Adrenal gland (tissue), 19 donors: ENCODE measurements at places on chromosomes 5 and 9. TPM values are rescaled to one million over a fixed set of nuclear protein-coding genes. Genes with fewer than 3 reads are reported as not detected.
A peak's percentile ranks its signal among the peaks of the same experiment; 100 is the strongest.

TMEM174 gene
- not detected for polyA plus RNA-seq

- no peaks in the 10 kb centered on the region for H3K4me1 ChIP-seq
- H3K36me3 ChIP-seq, result no peaks in the 10 kb centered on the region
- no peak overlapping the region for H3K4me3 ChIP-seq
- no peak overlapping the region for H3K27ac ChIP-seq
- DNase-seq, result no peak
- no peaks in the 10 kb centered on the region for H3K27me3 ChIP-seq
Observed at GRCh38 chr5:143201589-143201988, 201.9 kb downstream of the NR3C1 start.

- no peaks in the 10 kb centered on the region for H3K36me3 ChIP-seq
- H3K4me3 ChIP-seq, result no peak overlapping the region
- no peaks in the 10 kb centered on the region for H3K27me3 ChIP-seq
- no peaks in the 10 kb centered on the region for H3K4me1 ChIP-seq
- H3K27ac ChIP-seq, result no peak overlapping the region
Observed at GRCh38 chr5:142740474-142741242, 29.5 kb upstream of the ARHGAP26 start.

DNA sequence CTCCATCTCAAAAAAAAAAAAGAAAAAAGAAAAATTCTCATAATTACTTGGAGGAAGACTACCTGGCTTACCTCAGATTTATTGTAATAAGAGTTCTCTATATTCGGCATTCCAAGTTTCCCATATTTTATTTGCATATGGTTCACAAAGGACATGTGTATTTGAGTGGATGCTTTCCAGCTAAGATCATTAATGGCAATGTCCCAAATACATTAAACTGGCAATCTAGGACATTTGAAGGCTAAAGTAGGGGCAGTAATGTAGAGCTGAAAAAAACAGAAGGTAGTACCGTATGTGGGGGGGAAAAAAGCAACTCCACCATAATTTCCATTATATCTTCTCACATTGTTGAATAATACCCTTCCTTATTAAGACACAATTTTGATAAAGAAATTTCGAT lies 4.9 kb downstream of the TUT7 start:
- no peak for DNase-seq
- H3K4me1 ChIP-seq, result peaks cover 24% of the 10 kb centered on the region

DNA sequence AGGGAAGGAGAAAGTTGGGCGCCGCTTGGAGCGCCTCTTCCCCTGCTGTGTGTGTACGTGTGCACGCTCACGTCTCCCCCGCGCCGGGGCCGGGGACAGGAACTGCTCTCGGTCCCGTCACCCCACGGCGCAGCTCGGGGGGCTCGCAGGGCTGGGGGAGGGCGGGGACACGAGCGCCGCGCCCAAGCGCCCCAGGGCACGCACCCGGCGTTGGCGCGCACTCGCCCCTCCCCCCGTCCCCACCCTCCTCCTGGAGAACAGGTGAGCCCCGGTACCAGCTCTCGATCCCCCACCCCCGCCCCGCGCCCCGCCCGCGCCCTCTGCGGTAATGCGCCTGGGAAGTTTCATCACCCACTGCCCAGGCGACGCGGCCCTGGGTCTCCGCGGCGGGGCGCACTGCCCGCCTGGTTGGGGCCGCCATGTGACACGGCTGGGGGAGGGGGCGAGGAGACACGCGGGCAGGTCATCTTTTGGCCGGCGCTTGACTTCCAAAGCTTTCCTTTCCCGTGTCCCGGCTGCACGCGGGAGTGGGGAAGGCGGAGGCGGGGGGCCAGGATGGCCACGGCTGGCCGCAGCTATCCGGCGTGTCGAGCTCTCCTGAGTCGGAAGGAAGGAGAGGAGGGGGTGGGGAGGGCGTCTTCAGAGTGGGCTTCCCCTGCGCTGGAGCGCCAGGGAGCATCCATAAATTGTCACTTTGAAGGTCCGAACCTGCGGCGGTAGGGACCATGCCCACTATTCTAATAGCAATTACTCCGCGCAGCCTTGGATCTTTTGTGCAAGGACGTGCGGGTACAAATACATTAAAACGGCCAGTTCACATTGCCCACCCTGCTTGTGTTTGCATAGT lies 1.5 kb upstream of the STC2 start:
- no peak overlapping the region for H3K27ac ChIP-seq
- H3K36me3 ChIP-seq, result no peaks in the 10 kb centered on the region
- peaks cover 7% of the 10 kb centered on the region for H3K4me1 ChIP-seq
- peak overlapping the region; percentile 49 for H3K4me3 ChIP-seq

DNA sequence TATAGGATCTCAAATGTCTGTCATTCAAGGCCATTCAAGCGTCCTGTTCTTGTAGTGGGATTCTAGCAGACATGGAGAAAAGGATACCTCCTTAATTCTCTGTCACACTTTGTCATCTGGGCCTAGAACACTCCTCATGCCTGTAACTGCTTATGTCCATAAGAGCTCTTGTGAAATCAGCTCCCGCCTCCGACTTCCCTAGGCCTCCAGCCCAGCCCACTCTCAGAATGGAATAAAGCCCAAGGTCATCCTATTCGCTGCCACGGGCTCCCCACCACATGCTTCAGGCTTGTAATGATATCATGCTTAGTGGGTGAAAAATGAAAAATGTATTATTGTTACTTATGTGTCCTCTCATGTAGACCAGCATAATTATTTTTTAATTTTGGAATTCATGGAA lies 632.5 kb downstream of the ISL1 start:
- peaks cover 7% of the 10 kb centered on the region for H3K4me1 ChIP-seq
- peak; percentile 39 for DNase-seq
- H3K27me3 ChIP-seq, result no peaks in the 10 kb centered on the region
- H3K4me3 ChIP-seq, result no peak overlapping the region
- H3K36me3 ChIP-seq, result no peaks in the 10 kb centered on the region

DNA sequence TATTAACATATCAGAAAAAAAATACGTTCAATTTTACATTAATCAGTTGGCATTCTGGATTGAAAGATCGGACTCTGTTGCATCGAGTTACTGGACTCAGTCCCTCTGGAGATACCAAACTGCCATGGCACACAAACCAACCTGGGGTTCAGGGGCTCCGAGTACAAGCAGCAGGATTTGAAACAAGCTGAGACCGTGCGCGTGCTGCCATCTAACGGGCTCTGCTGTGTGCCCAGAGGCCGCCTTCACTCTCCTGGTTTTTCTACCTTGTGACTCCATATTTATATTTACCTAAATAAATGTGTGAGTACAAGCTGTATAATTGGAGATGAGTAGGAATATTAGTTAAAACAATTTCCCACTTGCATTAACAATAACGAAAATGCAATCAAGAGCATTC lies 48.2 kb downstream of the ANXA1 start:
- no peaks in the 10 kb centered on the region for H3K4me1 ChIP-seq
- no peak for DNase-seq
- no peak overlapping the region for H3K27ac ChIP-seq
- H3K4me3 ChIP-seq, result no peak overlapping the region
- H3K36me3 ChIP-seq, result no peaks in the 10 kb centered on the region
- H3K27me3 ChIP-seq, result peaks cover 6% of the 10 kb centered on the region

SLC25A48 gene
- polyA plus RNA-seq, result not detected
